Aorta (tissue), 5 donors: ENCODE measurements at places on chromosomes 6 and 20. TPM values are rescaled to one million over a fixed set of nuclear protein-coding genes. Genes with fewer than 3 reads are reported as not detected.

GRCh38 chr6:14921878-14922671, 323.8 kb upstream of the JARID2 start:
- DNase-seq = no peak

- DNase-seq = no peak
Observed at GRCh38 chr6:144578385-144579350, 293.5 kb downstream of the UTRN start.

- peak; percentile 56 for DNase-seq
Observed at GRCh38 chr6:33894438-33894837, 90.6 kb upstream of the MLN start.

GRCh38 chr6:154629127-154629526, 104.1 kb upstream of the SCAF8 start:
- DNase-seq = no peak

- DNase-seq = no peak
Observed at GRCh38 chr6:11613858-11614257, 76.3 kb downstream of the TMEM170B start.

- DNase-seq = no peak
Observed at GRCh38 chr6:143501851-143502250, 9.7 kb downstream of the FUCA2 start.

GRCh38 chr6:43608310-43608763, 20.7 kb downstream of the GTPBP2 start:
- peak; percentile 68 for DNase-seq

DNA sequence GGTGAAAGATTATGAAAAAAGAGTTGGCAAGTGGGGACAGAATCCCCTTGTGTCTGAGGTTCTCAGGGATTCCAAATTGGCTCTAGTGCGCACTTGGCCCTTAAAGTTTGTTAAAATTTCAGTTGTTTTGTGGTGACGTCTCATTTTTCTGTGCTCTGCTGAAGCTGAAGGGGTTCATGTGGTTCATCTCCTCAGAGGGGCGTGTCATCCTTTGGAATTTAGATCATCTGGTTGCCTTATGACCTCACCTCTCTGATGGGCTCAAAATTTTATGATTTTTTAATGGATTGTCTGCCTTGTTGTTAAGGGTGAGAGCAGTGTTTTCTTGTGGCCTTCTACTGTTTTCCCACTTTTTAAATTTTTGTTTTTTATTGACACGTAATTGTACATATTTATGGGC, 20.3 kb downstream of the CYB5R4 start:
- DNase-seq = no peak

- DNase-seq = no peak
Observed at GRCh38 chr20:9974324-9974723, 60.5 kb upstream of the ANKEF1 start.

Gene ADGB
- total RNA-seq = not detected

Gene PTGIS
- total RNA-seq = 351 TPM

Gene GNAS
- 881 TPM for total RNA-seq

Gene TCP11
- total RNA-seq = 0.36 TPM

Gene DCDC2
- total RNA-seq = not detected

Gene TP53TG5
- total RNA-seq = 0.91 TPM
